ENCODE measurements at places on chromosomes 3 and 15. TPM values are rescaled to one million over a fixed set of nuclear protein-coding genes. Genes with fewer than 3 reads are reported as not detected.

GRCh38 chr3:41833628-41834027, 128.3 kb downstream of the ULK4 start:
- no peak overlapping the region for H3K4me3 ChIP-seq
- DNase-seq = no peak
- H3K36me3 ChIP-seq = peaks cover 2% of the 10 kb centered on the region
- no peak overlapping the region for H3K27ac ChIP-seq

GRCh38 chr15:31344823-31345605, 18.4 kb downstream of the KLF13 start:
- peak overlapping the region; percentile 99 for H3K27ac ChIP-seq
- no peaks in the 10 kb centered on the region for H3K36me3 ChIP-seq
- H3K4me3 ChIP-seq = peak overlapping the region; percentile 93
- no peak for DNase-seq
- H3K27me3 ChIP-seq = no peaks in the 10 kb centered on the region

GRCh38 chr3:35772381-35773015, 133.2 kb downstream of the ARPP21 start:
- no peaks in the 10 kb centered on the region for H3K4me1 ChIP-seq
- no peak overlapping the region for H3K27ac ChIP-seq
- no peaks in the 10 kb centered on the region for H3K36me3 ChIP-seq
- DNase-seq = no peak

GRCh38 chr3:190539526-190539925, 25.6 kb downstream of the IL1RAP start:
- peak overlapping the region; percentile 42 for H3K27ac ChIP-seq
- DNase-seq = no peak
- H3K4me1 ChIP-seq = peaks cover 24% of the 10 kb centered on the region
- H3K36me3 ChIP-seq = peaks cover 5% of the 10 kb centered on the region
- H3K27me3 ChIP-seq = no peaks in the 10 kb centered on the region

DNA sequence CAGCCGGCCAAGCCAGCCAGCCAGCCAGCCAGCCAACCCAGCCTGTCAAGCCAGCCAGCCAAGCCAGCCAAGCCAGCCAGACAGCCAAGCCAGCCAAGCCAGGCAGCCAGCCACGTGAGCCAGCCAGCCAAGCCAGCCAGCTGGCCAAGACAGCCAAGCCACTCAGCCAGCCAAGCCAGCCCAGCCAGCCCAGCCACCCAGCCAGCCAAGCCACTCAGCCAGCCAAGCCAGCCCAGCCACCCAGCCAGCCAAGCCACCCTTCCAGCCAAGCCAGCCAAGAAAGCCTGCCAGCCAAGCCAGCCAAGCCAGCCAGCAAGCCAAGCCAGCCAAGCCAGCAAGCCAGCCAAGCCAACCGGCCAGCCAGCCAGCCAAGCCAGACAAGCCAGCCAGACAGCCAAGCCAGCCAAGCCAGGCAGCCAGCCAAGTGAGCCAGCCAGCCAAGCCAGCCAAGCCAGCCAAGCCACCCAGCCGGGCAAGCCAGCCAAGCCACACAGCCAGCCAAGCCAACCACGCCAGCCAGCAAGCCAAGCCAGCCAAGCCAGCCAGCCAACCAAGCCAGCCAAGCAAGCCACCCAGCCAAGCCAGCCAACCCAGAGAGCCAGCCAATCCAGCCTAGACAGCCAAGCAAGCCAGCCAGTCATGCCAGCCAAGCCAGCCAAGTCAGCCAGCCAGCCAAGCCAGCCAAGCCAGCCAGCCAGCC, 199.5 kb downstream of the GOLGA6L6 start:
- no peak overlapping the region for H3K4me3 ChIP-seq
- DNase-seq = peak; percentile 61
- H3K4me1 ChIP-seq = no peaks in the 10 kb centered on the region
- no peaks in the 10 kb centered on the region for H3K36me3 ChIP-seq
- H3K27me3 ChIP-seq = no peaks in the 10 kb centered on the region
- H3K27ac ChIP-seq = no peak overlapping the region

- peaks cover 8% of the 10 kb centered on the region for H3K36me3 ChIP-seq
- DNase-seq = no peak
- H3K4me3 ChIP-seq = no peak overlapping the region
- H3K27ac ChIP-seq = no peak overlapping the region
Measured at GRCh38 chr3:141236361-141236760, 4.7 kb downstream of the PXYLP1 start.

GRCh38 chr3:46968783-46969428, 7.6 kb downstream of the CCDC12 start:
- H3K4me3 ChIP-seq = no peak overlapping the region
- peaks cover 72% of the 10 kb centered on the region for H3K4me1 ChIP-seq
- H3K27ac ChIP-seq = peak overlapping the region; percentile 82
- no peak for DNase-seq

- no peak for DNase-seq
- no peaks in the 10 kb centered on the region for H3K36me3 ChIP-seq
- peak overlapping the region; percentile 72 for H3K4me3 ChIP-seq
- H3K27me3 ChIP-seq = no peaks in the 10 kb centered on the region
- peaks cover 58% of the 10 kb centered on the region for H3K4me1 ChIP-seq
Measured at GRCh38 chr3:71709908-71710511, 15.2 kb downstream of the EIF4E3 start.

- DNase-seq = no peak
- no peaks in the 10 kb centered on the region for H3K27me3 ChIP-seq
- H3K27ac ChIP-seq = no peak overlapping the region
- H3K4me3 ChIP-seq = no peak overlapping the region
- no peaks in the 10 kb centered on the region for H3K36me3 ChIP-seq
- peaks cover 36% of the 10 kb centered on the region for H3K4me1 ChIP-seq
Measured at GRCh38 chr3:16975083-16975482, 90.3 kb downstream of the PLCL2 start.

DNA sequence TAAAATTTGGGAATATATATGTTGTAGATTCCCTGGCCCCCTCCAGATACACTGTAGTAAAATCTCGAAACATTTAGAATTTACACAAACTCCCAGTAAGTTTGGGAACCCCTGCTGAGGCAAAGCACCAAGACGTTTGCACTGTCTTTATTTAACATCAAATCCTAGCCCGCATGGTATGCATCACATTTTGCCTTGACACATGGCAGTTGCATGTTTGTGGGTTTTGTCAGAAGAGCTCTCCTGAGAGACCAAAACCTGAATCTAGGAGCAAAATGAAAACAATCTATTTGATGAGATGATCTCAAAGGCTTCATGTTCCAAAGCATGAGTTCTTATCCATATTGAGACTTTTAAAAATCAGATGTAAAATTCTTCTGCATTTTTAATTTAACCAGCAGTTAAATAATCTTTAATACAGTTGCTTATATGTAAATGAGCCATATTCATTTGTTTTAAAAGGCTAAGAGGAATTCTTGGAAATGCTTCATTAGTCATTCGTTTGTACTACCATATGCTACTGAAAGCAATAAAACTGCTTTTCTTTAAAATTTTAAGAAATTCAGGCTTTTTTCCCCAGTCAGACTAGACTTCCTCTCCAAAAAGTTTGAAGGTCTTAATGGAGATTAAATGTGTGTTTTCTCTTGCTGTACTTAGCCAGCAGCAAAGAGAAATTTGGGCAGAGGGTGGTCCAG, 105.2 kb upstream of the BOC start:
- H3K4me1 ChIP-seq = peaks cover 3% of the 10 kb centered on the region
- H3K27me3 ChIP-seq = no peaks in the 10 kb centered on the region
- peaks cover 3% of the 10 kb centered on the region for H3K36me3 ChIP-seq
- no peak overlapping the region for H3K27ac ChIP-seq
- H3K4me3 ChIP-seq = no peak overlapping the region
- DNase-seq = no peak

- DNase-seq = no peak
- H3K4me1 ChIP-seq = no peaks in the 10 kb centered on the region
Measured at GRCh38 chr3:61901496-61901895, 340.1 kb downstream of the PTPRG start.

GRCh38 chr3:50559702-50560101, 7.8 kb downstream of the C3orf18 start:
- no peak for DNase-seq
- H3K27me3 ChIP-seq = no peaks in the 10 kb centered on the region
- H3K4me3 ChIP-seq = no peak overlapping the region
- H3K27ac ChIP-seq = no peak overlapping the region
- H3K36me3 ChIP-seq = no peaks in the 10 kb centered on the region
- peaks cover 9% of the 10 kb centered on the region for H3K4me1 ChIP-seq

DNA sequence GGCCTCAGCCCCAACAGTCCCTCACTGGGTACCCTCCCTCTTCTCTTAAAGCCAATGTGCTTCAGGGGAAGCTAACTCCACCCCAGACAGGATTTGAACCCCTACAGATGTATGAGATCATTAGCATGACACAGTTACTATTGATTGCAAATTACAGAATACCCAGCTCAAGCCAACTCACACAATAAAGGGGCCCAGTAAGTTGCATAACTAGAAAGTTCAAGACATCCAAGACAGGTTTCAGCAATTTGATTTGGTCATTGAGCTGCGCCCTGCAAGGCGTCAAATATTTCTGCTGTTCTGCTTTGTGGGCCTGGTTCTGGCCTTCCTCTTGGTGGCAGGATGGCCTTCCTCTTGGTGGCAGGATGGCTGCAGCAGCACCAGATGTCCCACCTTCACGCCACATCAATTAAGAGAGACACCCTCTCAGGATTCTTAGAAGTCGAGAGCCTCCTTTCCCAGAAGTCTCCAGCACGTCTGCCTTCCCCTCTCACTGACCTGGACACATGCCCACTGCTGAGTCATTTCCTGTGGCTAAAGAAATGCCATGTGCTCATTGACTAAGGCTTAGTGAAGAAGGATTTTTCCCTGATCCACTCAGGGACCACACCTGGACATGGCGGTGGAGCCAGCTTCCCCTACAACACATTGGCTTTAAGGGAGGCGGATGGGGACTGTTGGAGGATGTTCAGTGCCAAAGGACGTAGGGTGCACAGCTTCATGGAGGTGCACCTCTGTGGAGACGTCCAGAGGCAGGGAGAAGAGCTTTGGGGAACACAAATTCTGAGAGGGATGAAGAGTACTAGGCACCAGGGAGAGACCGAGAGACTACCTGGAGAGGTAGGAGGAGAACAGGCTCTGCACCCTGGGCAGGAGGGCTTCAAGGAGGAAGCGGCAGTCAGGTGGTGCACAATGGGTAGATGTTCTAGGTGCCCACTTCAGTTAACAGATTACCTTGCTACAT, 49.1 kb downstream of the DNASE1L3 start:
- peaks cover 3% of the 10 kb centered on the region for H3K36me3 ChIP-seq
- no peak overlapping the region for H3K4me3 ChIP-seq
- no peaks in the 10 kb centered on the region for H3K4me1 ChIP-seq
- no peak for DNase-seq

DNA sequence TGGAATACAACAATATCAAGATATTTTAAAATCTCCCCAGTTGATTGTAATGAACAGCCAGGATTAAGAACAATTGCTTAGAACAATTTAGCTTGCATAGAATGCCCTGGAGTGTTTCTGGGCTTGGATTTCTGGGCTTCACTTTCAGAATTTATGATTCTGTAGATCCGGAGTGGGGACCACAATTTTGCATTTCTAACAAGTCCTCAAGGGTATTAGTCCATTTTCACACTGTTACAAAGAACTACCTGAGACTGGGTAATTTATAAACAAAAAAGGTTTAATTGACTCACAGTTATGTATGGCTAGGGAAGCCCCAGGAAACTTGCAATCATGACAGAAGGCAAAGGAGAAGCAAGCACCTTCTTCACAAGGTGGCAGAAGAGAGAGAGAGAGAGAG, 54.3 kb upstream of the MYRIP start:
- no peak overlapping the region for H3K27ac ChIP-seq
- no peak overlapping the region for H3K4me3 ChIP-seq
- H3K4me1 ChIP-seq = no peaks in the 10 kb centered on the region
- no peaks in the 10 kb centered on the region for H3K36me3 ChIP-seq

GRCh38 chr3:52777959-52778805, 783 bp downstream of the ITIH1 start:
- peaks cover 4% of the 10 kb centered on the region for H3K4me1 ChIP-seq
- no peak overlapping the region for H3K4me3 ChIP-seq
- H3K36me3 ChIP-seq = peaks cover 3% of the 10 kb centered on the region
- DNase-seq = no peak
- peaks cover 22% of the 10 kb centered on the region for H3K27me3 ChIP-seq

DNA sequence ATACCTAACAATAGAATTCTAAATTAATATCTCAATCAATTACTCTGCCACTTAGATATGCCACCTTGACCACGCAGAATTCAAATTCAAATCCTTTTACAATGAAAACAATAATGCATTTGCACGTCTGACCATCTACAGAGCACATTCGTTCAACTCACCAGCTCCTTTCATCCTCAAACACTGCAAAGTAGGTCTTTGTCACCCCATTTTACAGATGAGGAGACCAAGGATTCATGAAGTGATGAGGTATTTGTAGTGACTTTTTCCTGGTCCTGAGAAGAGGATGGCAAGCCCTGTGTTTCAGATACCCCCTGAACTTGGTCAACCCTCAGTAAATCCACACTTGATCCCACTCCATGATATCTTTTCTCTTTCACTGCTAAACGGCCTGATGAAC, 42.2 kb downstream of the HES1 start:
- H3K27me3 ChIP-seq = peaks cover 43% of the 10 kb centered on the region
- H3K4me1 ChIP-seq = peaks cover 2% of the 10 kb centered on the region
- peaks cover 2% of the 10 kb centered on the region for H3K36me3 ChIP-seq
- no peak overlapping the region for H3K4me3 ChIP-seq

GRCh38 chr3:114299941-114300624, 6.3 kb downstream of the TIGIT start:
- H3K4me1 ChIP-seq = peaks cover 22% of the 10 kb centered on the region
- no peaks in the 10 kb centered on the region for H3K27me3 ChIP-seq
- peak overlapping the region; percentile 57 for H3K4me3 ChIP-seq
- no peak for DNase-seq

DNA sequence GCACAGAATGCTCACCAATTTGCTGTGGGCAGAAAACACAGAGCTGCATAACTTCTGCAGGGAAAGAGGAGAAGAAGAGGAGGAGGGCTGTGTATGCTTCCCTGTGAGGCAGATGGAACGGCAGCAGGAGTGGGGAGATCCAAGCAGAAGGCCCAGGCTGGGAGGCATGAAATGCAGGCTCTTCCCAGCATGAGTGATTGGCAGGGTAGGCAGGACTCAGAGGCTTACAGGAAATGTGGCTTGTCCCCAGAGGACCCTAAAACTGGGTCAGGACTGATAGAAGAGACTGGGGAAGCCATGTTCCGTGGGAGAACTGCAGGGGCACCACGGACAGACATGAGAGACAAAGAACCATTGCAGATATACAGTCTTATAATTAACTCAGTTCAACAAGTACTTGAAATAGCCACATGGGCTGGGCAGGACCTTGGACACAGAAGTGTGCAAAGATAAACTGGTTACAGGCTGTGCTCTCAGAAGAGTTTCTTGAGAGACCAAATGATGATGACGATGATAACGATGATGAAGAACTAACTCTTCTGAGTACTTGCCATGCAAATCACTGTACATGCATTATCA, 286.9 kb downstream of the EPHB1 start:
- H3K27me3 ChIP-seq = no peaks in the 10 kb centered on the region
- H3K4me3 ChIP-seq = no peak overlapping the region
- DNase-seq = no peak
- no peak overlapping the region for H3K27ac ChIP-seq

- no peak overlapping the region for H3K4me3 ChIP-seq
- H3K36me3 ChIP-seq = no peaks in the 10 kb centered on the region
- peaks cover 59% of the 10 kb centered on the region for H3K27me3 ChIP-seq
- peaks cover 2% of the 10 kb centered on the region for H3K4me1 ChIP-seq
- DNase-seq = no peak
Measured at GRCh38 chr3:37506956-37507535, 332.7 kb upstream of the LRRFIP2 start.

SNX22 gene
- 1.9 TPM for total RNA-seq

EPHB3 gene
- 0.35 TPM for total RNA-seq

ANXA2 gene
- 186 TPM for total RNA-seq

ISG20 gene
- total RNA-seq = 124 TPM

ZNF80 gene
- 0.65 TPM for total RNA-seq

C3orf85 gene
- total RNA-seq = not detected

CFAP100 gene
- not detected for total RNA-seq

ZNF621 gene
- total RNA-seq = 16.6 TPM

IL17RB gene
- total RNA-seq = 0.44 TPM

PPM1M gene
- total RNA-seq = 43.9 TPM
